Activated CD8-positive, alpha-beta memory T cell treated with anti-CD3 and anti-CD28 coated beads, Interleukin-2, amount 10 ng/mL, durations not matched to agents 7 days and 5 days (primary cell): ENCODE measurements at places on chromosomes 3 and 15. TPM values are rescaled to one million over a fixed set of nuclear protein-coding genes. Genes with fewer than 3 reads are reported as not detected.
A peak's percentile ranks its signal among the peaks of the same experiment; 100 is the strongest.

GRCh38 chr3:167209011-167209410 is 171.1 kb downstream of the ZBBX start:
- no peaks in the 10 kb centered on the region for H3K4me1 ChIP-seq
- no peaks in the 10 kb centered on the region for H3K27me3 ChIP-seq
- H3K4me3 ChIP-seq, result no peak overlapping the region
- H3K36me3 ChIP-seq, result no peaks in the 10 kb centered on the region
- no peak for DNase-seq

GRCh38 chr15:56049577-56049976 is 56.2 kb upstream of the NEDD4 start:
- no peak overlapping the region for H3K4me3 ChIP-seq
- peaks cover 4% of the 10 kb centered on the region for H3K36me3 ChIP-seq
- peaks cover 2% of the 10 kb centered on the region for H3K27me3 ChIP-seq
- peaks cover 2% of the 10 kb centered on the region for H3K4me1 ChIP-seq
- DNase-seq, result no peak
- H3K27ac ChIP-seq, result no peak overlapping the region

DNA sequence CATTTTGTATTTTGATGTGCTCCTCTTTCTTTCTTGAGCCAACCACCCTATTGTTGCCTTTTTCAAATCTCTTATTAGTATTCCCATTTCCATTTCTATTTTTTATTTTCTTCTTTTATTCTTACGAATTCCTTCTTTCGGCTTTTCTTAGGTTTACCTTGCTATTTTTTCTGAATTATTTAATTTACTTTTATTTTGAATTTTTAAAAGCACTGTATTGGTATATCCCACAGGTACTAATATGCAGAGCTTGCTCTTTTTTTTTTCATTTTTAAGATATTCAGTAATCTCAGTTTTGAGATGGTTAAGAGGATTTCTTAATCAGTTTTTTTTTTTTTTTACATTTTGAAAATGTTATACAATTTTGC is 18.4 kb upstream of the MCF2L2 start:
- H3K4me1 ChIP-seq, result peaks cover 14% of the 10 kb centered on the region
- no peak overlapping the region for H3K27ac ChIP-seq
- peaks cover 18% of the 10 kb centered on the region for H3K36me3 ChIP-seq
- H3K4me3 ChIP-seq, result peak overlapping the region; percentile 98
- peaks cover 14% of the 10 kb centered on the region for H3K27me3 ChIP-seq

GRCh38 chr3:103976931-103977339 is 1389.8 kb upstream of the ALCAM start:
- no peak for DNase-seq
- no peak overlapping the region for H3K4me3 ChIP-seq
- no peaks in the 10 kb centered on the region for H3K36me3 ChIP-seq
- no peak overlapping the region for H3K27ac ChIP-seq
- H3K4me1 ChIP-seq, result no peaks in the 10 kb centered on the region

DNA sequence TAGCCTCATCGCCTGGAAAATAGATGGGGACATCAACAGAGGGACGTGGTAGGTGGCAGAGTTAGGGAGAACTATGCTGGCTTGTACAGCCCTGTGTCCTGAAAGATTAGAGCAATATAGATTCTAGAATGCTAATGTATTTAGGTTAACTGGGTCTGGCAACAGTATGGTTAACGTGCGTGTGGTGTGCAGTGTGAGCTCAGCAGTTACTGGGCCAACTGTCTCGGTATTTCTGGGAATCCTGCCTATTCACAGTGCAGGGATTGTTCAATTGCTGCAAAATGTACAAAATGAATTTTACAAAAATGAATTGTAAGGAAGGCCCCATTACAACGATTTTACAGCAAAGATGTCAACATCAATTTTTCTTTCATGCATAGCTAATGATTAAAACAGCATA is 20.6 kb downstream of the MEIS2 start:
- no peak overlapping the region for H3K27ac ChIP-seq
- H3K36me3 ChIP-seq, result no peaks in the 10 kb centered on the region
- no peak for DNase-seq
- no peaks in the 10 kb centered on the region for H3K27me3 ChIP-seq

BCHE gene
- total RNA-seq, result not detected

- peak overlapping the region; percentile 79 for H3K4me3 ChIP-seq
- H3K4me1 ChIP-seq, result peaks cover 29% of the 10 kb centered on the region
- DNase-seq, result peak; percentile 41
- H3K36me3 ChIP-seq, result peaks cover 9% of the 10 kb centered on the region
Observed at GRCh38 chr3:50293079-50293801, 1.0 kb upstream of the IFRD2 start.

DNA sequence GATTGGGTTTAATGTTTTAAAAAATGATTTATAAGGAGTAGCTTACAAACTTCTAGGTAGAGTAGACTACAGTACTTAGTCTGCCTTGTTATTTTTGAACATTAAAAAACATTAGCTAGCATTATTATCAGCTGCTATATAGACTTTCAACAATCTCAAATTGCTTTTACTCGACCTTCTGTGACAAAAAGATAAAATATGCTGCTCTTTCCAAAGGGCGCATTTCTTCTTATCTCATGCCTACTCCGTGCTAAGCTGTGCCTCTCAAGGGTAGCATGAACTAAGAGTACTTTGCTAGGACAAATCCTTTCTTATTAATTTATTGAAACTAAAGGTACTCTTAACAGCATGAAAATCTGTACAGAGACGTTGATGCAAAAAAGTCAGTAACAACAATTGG is 71.3 kb downstream of the SPRED1 start:
- no peak overlapping the region for H3K4me3 ChIP-seq
- DNase-seq, result no peak
- peaks cover 26% of the 10 kb centered on the region for H3K27me3 ChIP-seq
- no peaks in the 10 kb centered on the region for H3K36me3 ChIP-seq

DNA sequence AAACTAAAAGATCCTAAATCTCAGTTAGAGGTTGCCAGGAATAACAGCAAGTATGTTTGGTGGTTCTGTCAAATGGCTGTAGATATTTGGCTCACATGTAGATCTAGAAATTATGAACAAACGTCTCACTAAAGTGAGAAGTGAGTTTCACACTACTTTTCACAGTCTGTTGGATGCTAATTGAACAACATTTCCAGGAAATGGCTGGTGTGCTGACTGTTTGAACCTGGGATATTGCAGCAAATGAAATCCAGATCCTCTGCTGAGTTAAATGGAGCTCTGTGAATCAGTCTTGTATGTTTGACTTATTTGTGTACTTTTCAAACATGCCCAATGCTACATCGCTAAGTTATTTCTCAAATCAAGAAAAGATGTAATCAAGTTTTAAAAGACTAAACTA is 21.3 kb upstream of the RSL24D1 start:
- H3K4me3 ChIP-seq, result peak overlapping the region; percentile 10
- peak overlapping the region; percentile 96 for H3K27ac ChIP-seq
- no peak for DNase-seq
- H3K4me1 ChIP-seq, result peaks cover 59% of the 10 kb centered on the region
- H3K36me3 ChIP-seq, result peaks cover 55% of the 10 kb centered on the region

- H3K27ac ChIP-seq, result no peak overlapping the region
- no peaks in the 10 kb centered on the region for H3K4me1 ChIP-seq
- no peaks in the 10 kb centered on the region for H3K36me3 ChIP-seq
- H3K27me3 ChIP-seq, result no peaks in the 10 kb centered on the region
- no peak overlapping the region for H3K4me3 ChIP-seq
Observed at GRCh38 chr15:37926136-37926535, 8.3 kb upstream of the TMCO5A start.

GRCh38 chr3:103614719-103615118 is 1179.9 kb downstream of the ZPLD1 start:
- H3K4me3 ChIP-seq, result no peak overlapping the region
- H3K4me1 ChIP-seq, result no peaks in the 10 kb centered on the region
- no peak for DNase-seq
- no peaks in the 10 kb centered on the region for H3K27me3 ChIP-seq
- no peak overlapping the region for H3K27ac ChIP-seq
- no peaks in the 10 kb centered on the region for H3K36me3 ChIP-seq

GRCh38 chr3:171142985-171143384 is 116.5 kb upstream of the SLC2A2 start:
- no peak for DNase-seq
- no peaks in the 10 kb centered on the region for H3K4me1 ChIP-seq
- peaks cover 5% of the 10 kb centered on the region for H3K36me3 ChIP-seq
- H3K27ac ChIP-seq, result no peak overlapping the region

GRCh38 chr3:103126115-103126514 is 691.3 kb downstream of the ZPLD1 start:
- no peaks in the 10 kb centered on the region for H3K4me1 ChIP-seq
- DNase-seq, result no peak
- no peaks in the 10 kb centered on the region for H3K36me3 ChIP-seq
- no peak overlapping the region for H3K4me3 ChIP-seq
- H3K27ac ChIP-seq, result no peak overlapping the region

DNA sequence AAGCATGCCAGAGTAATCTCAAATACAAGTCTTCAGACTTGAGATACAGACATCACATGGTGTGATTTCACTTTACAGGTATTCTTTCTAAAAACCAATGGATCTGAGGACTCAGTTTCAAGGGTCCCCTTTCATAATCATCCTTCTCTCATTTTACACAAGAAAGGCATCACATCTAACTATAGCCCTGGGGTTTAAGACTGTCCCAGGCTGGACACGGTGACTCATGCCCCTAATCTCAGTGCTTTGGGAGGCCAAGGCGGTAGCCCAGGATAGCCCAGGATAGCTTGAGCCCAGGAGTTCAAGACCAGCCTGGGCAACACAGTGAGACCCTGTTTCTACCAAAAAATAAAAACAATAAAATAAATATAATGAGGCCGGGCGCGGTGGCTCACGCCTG is 36.4 kb downstream of the UBP1 start:
- H3K4me1 ChIP-seq, result no peaks in the 10 kb centered on the region
- no peak overlapping the region for H3K27ac ChIP-seq
- H3K27me3 ChIP-seq, result no peaks in the 10 kb centered on the region
- H3K36me3 ChIP-seq, result peaks cover 47% of the 10 kb centered on the region

NR1I2 gene
- total RNA-seq, result 0.35 TPM

DNA sequence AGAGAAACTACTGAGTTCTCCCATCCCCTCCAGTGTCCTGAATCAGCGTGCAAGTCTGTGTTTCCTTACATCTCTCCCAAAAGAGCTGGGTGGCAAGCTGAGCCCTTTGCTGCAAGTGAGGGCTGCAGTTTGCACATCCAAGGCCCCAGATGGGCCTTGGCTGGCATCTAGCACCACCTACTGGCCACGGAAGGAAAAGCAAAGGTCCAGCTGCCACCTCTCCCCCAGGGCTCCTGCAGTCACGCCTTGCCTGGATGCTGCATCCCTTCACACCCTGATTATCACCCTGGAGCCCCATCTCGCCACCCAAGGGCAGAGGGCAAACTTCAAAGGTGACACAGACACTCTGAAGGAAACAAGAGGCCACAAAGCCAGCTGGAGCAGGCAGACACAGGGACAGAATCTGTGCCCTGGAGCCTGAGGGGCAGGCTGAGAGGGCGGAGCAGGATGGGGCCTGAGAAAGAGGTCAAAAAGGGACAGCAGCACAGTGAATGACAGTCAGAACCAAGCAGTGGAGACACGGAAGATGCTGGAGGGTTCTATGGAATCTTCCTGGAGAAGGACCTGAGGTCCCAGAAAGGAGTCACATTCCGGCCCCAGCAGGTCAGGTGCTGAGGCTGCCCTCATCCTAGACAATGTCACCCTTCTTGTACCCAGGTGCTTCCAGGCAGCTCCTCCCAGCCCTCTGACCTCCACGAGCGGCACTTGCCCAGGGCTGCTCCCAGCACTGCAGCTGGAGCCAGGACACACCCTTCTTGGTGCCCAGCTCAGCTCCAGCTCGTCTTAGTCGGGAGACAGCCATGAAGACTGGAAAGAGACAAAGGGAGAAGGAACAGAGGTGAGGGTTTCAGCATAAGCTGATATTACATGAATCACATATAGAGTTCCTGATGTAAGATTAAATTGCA is 18.3 kb upstream of the NTRK3 start:
- H3K4me3 ChIP-seq, result no peak overlapping the region
- peak; percentile 66 for DNase-seq
- no peaks in the 10 kb centered on the region for H3K36me3 ChIP-seq
- peaks cover 23% of the 10 kb centered on the region for H3K27me3 ChIP-seq
- H3K4me1 ChIP-seq, result no peaks in the 10 kb centered on the region

SLC12A1 gene
- not detected for total RNA-seq

DNA sequence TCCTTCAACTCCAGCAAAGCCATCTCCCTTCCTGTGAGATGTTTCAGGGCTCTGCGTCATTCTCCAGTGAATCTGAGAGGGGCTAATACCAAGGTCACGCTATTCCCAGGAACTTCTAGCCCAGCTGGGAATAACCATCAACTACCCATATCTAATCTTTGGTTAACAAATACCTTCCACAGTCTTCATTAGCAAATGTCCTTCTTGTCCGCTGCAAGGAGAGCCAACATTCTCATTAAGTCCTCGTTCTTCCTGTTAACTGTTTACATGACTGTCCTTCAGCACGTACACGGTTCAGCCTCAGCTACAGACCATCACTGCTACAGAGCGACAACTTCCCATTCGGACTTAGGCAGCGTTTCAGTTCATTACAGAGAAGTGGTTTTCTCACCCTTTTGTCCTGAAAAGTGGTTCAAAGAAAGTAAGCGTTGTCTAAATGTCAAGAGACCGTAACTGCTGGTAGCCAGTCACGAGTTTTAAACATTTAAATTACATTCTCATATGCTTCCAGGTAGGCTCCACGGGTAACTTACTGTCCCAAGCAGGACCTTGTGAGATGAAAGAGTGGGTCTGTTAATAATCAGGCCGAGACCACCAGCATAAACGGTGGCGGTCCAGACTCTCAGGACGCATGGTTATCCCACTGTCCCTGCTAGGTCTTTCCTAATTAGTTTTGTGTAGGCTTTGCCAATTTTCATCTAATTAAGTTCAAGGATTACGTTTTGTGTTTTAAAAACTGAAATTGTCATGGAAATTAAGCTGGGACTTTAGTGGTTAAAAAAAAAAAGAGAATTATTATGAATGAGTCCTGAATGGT is 63.8 kb downstream of the CHSY1 start:
- H3K27ac ChIP-seq, result peak overlapping the region; percentile 83
- no peak for DNase-seq
- no peaks in the 10 kb centered on the region for H3K27me3 ChIP-seq
